ENCODE measurements at places on chromosomes 16 and 17.

DNA sequence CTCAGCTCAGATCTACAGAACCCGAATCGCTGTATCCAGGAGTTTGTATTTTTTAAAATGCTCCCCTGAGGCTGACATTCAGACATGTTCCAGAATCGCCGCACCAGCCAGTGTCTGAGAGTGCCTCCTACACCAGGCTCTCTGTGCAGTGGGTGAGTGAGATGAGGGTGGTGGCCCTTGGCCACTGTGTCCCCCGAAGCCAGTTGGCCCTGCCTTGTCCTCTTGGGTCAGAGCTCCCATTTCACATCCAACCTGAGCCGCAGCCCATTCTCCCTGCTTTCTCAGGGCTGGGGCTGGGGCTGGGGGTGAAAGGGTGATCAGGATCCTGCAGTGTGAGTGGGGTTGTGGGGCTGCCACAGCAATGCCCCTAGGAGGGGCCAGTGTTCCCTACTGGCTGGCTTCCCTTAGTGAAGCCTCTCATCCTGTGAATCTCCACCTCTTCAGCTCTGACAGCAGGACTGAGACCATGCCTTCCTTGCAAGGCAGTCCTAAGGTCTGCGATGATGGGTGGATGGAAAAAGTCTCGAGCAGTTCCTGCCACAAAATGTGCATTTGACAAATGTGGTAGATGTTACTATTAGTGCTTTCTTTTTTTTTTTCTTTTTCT, 12.9 kb upstream of the MYCBPAP start:
- no peak for DNase-seq

- DNase-seq = no peak
These were observed 7.3 kb upstream of the CMTM3 start for GRCh38 chr16:66596986-66597848.

DNA sequence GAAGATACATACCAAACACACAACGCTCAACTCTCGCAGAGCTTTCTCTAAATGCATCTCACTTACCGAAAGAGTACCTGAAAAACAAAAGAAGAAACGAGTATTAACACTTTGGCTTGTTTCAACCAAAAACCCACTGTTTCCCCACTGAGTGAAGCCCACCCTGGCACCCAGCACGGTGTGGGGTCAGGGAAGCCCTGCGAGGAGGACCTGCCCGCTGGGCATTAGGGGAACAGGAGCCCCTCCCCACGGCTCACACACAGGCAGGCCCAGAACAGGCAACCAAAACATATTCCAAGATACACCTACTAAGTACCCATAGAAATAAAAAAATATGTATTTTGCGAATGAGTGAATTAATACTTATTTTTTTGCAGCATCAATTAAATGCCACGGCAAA, 36.6 kb downstream of the LMF1 start:
- DNase-seq = no peak

GRCh38 chr16:67651847-67652246, 6.9 kb downstream of the CARMIL2 start:
- no peak for DNase-seq

DNA sequence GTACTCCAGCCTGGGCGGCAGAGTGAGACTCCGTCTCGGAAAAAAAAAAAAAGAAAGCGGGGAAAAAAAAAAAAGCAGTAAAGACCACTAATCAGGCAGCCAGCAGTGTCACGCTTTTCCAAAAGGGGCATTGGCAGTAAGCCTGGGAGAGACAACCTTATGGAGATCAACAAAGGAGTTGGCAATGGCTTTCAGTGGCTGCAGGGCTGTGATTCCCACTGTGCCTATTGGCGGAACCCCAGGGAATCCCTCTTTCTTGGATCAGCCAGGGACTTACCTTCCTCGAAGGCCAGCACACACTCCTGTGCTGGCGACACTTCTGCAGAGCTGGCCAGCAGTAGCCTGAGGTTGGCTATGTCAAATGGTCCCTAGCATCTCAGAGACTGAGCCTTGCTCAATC, 43.2 kb upstream of the ZFHX3 start:
- DNase-seq = no peak

- DNase-seq = peak; percentile 96
These were observed 1.3 kb downstream of the ARL5C start for GRCh38 chr17:39164675-39165143.

- peak; percentile 35 for DNase-seq
These were observed 9.6 kb upstream of the ZFHX3 start for GRCh38 chr16:73057291-73058210.

- DNase-seq = no peak
These were observed 66.0 kb downstream of the GNAO1 start for GRCh38 chr16:56257239-56257638.

DNA sequence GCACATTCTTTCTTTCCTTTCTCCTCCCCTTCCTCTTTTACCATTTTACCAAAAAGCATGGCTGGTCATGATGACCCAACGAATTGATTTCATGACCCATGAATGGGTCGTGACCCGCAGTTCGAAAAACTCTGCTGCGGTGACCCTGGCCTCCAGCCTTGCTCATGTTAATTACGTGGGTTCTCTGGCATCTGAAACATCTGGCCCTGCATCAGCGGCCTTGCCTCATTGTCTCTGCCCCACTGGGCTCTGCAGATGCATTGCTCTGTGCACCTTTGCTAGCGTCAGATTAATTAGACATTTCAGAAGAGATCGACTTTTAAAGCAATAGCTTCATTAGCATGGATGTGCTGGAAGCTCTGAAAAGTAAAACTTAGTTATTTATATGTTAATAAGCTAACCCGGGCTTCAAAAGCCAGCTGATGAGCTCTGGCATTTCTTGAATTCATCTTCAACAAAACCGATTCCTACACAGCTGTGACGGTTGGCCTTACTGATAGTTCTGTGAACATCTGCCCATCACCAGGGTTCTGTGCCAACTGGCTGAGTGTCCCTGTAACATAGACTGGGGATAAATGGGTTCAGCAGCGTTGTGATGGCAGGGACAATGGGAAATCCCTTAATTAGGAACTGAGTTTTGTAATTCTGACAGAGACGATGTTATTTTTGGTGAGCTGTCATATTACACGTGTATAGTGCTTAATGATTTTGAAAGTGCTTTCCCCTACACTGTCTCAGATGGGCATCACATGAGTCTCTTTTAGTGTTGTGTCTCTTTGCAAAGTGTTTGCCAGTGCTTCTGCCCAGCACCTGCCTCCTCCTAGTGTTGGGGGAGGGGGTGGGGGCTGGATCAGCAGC, 225.9 kb upstream of the EEF2KMT start:
- DNase-seq = no peak

Data from fibroblast of skin of right biceps (primary cell).